ENCODE measurements at places on chromosomes 6 and 20.

GRCh38 chr6:168939796-168940195, 313.9 kb downstream of the THBS2 start:
- peak; percentile 80 for DNase-seq

DNA sequence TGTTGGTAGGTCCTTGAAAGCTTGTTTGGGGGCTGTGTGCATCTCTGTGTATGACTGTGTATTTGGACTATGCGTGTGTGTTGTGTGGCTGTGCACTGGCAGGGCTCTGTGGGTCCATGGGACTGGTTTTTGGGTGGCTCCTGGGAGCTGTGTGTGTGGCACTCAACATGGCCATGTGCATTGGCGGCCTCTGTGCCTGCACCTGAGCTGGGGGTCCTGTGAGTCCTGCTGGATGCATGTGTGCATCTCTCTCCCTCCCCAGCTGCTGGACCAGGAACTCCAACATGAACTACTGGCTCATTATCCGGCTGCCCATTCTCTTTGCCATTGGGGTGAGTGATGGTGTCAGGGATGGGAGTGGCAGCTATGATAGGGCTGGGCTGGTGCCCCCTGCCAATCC, 30.1 kb downstream of the GLP1R start:
- no peak for DNase-seq

DNA sequence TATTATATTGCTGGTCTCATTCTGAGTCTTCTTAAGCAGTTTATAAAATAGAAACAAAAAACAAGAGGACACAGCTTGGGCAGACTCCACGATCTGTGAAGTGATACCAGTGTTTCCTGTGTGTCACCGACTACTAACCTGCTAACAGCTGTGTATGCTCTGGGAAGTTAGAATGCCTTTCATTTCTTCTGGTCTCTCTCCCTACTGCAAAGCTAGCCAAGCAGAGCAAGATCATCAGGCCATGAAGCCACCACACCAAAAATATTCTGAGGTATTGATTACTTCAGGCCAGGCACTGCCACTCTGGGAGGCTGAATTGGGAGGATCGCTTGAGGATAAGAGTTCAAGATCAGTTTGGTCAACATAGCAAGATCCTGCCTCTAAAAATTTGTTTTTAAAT, 46.9 kb upstream of the SMIM29 start:
- DNase-seq, result no peak

DNA sequence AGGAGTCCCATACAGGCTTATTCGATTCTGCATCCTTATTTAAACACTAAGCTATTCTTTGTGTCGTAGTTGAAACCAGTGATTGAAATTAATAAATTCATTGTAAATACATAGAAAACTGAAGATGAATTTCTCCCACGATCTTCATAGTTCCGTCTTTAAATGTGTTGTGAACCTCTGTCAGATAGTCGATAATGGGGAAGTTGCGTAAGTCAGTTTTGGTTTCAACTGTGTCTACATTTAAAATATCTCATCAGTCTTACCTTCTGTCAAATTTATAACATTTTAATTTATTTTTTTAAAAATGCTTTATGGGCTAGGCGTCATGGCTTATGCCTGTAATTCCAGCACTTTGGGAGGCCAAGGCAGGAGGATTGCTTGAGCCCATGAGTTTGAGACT, 12.7 kb downstream of the STX11 start:
- DNase-seq, result no peak

DNA sequence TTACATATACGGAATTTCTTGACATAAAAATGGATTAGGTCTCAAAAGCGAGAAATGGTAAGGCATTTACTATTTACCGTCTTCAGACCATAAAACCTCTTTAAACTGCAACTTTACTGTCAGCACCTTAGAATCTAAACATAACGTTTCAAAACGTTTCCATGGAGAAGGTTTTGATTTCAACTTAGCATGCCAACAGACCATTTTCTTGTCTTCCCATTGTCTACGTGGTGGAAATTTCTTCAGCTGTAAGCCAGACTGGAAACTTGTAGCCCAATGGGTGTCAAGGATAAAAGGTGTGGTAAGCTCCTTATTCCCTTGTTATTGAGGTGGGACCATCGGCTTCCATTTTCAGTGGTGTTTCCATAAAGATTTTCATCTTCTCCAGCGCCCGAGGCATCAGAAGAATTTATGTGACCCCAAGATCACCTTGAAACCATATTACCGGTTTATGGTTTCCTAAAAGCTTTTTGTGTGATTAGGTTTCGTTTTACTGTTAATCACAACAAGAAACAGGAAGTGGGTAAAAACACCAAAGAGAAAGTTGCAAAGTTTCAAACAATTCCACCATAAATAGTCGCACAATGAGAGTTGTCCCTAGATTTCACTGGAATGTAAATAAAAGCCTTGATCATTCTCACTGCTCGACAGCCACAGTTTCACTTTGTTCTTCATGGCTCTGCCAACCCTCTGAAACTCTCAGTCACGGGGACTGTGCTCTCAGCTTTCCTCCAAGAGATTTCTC, 63.0 kb upstream of the CD2AP start:
- peak; percentile 26 for DNase-seq

GRCh38 chr6:22899426-22899825, 330.1 kb downstream of the HDGFL1 start:
- no peak for DNase-seq

- DNase-seq, result no peak
Measured at GRCh38 chr6:137659871-137660270, 165.7 kb upstream of the OLIG3 start.

- peak; percentile 42 for DNase-seq
Measured at GRCh38 chr6:5936631-5937030, 70.1 kb downstream of the NRN1 start.

GRCh38 chr20:64256282-64256935, 861 bp downstream of the PCMTD2 start:
- DNase-seq, result no peak

GRCh38 chr6:27553123-27553904, 80.4 kb upstream of the ZNF184 start:
- DNase-seq, result no peak

DNA sequence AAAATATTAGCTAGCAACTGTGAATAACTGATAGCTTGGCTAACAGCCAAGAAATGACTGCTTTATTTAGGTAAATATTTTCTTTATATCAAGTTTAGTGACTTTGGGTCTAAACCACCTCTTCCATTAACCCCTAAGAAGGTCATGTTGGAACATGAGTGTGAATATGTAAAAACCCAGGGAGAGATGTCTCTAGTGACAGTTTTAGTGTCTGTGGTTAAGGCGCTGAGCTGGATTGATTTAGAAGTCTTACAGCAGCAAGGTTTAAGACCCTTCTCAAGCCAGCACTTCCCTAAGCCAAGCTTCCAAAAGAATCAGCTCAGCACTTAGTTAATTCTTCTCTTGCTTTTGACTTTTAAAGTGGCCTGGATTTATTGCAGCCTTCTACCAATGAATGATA, 11.4 kb upstream of the SIRT5 start:
- DNase-seq, result peak; percentile 8

GRCh38 chr6:148287623-148288333, 54.9 kb upstream of the SASH1 start:
- DNase-seq, result peak; percentile 54

DNA sequence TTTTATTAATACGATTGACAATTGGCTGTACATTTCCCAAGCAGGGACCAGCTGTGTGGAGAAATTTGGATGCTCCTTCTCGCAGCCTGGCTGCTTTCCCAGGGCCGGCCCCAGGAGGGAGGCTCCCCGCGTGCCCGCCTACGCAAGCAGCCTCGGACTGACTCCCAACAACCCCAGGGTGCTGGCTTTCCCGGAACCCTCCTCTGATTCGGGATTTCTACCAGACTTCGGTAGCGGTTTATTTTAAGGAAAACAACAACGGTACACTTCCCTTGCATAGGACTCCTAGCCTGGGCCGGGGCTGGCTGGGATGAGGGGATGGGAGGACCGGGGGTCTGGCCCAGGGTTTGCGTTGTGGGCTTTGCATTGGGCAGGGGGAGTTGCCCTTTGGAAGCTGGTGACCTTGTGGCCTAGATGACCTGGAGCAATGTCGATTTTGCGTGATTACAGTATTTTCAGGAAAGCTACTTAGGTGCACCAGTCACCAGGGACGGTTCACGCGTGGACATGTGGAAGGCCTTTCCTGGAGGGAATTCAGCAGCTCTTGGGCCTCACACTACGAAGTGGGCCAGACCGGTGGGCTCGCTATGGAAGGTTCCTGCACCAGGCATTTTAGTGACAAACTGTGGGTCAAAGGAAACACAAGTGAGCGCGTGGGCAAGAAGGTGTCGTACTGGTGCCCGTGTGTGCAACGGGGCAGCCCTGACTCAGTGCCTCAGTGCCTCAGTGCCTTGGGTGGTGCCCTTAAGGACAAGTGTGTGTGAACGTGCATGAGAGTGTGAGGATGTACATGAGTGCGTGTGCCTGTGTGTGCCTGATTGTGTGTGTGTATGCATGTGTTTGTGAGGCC, 20.7 kb upstream of the PHACTR3 start:
- peak; percentile 33 for DNase-seq

- no peak for DNase-seq
Measured at GRCh38 chr20:46626758-46627157, 24.5 kb downstream of the SLC13A3 start.

GRCh38 chr6:10402648-10403311, 12.1 kb downstream of the TFAP2A start:
- DNase-seq, result no peak

DNA sequence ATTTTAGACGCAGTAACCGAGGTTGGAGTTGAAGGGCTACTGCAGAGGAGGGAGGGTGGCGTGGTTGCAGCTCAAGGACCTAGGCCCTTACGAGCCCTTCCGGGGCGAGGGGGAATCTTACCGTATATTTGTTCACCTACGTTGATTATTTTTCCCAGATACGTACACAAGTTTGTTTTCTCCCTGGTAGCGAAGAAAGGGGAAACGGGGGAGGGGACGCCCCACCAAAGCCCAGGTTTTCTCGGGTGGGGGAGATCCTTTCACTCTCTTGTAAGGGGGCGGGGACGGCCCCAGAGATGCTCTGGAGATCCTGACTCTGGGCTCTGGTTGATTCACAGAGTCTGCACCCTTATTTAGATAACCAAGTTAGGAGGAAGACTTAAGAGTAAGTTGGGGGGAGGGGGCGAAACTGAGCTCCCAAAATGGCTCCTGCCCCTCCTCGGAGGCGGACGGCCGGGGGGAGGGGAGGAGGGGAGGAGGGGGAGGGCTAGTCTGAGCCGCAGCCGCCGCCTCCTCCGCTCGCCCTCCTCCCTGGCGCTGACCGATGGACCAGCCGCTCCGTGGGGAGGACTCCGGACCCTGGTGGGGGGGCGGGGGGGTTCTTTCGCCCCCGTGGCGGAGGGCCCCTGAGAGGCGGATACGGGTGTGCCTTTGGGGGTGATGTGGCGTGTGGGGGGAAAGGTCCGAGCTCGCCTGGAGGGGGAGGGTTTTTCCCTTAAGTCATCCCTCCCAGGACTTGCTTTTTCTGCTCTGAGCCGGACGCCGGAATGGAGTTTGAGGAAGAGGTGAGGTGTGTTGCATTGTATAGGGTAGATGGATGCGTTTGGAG, 2.2 kb downstream of the BRD2 start:
- DNase-seq, result peak; percentile 96

GRCh38 chr20:41344477-41344876, 3.9 kb downstream of the LPIN3 start:
- DNase-seq, result no peak

DNA sequence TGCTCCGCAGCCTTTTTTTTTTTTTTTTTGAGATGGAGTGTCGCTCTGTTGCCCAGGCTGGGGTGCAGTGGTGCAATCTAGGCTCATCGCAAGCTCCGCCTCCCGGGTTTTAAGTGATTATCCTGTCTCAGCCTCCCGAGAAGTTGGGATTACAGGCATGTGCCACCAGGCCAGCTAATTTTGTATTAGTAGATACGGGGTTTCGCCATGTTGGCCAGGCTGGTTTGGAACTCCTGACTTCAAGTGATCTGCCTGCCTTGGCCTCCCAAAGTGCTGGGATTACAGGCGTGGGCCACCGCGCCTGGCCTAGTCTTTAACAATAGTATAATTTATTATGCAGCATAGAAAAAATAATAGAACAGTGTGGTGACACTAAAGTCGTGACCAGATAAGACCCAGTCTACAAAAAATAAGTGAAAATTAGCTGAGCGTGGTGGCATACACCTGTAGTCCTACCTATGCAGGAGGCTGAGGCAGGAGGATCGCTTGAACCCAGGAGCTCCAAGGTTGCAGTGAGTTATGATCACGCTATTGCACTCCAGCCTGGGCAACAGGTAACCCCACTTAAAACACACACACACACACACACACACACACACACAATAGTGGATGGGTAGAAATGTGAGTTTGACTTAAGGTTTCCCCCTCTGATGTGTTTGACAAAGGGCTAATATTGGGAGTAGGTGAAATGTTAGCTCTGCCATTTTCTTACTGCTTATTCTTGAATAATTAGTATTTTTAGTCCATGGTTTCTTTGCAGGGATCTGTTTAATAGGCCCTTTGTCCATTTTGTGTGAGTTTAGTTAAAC, 6.5 kb downstream of the PIM1 start:
- no peak for DNase-seq

DNA sequence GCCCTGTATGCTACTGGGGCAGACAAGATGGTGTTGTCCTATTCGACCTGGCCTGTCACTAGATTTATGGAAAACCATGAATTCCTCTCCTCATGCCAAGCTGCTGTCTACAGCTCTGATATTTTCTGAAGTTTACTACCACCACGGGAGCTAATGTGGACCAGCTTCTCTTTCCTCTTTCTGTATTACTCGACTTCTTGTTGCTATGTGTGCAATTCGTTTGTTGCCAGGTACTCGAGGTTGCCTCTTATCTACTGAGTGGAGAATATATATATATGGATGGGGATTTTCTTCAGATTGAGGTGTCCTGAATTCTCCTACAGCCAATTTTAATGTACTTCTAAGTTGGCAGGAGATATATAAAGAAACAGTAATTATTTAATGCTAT, 34.7 kb downstream of the MAN1A1 start:
- no peak for DNase-seq

Measured in tongue (tissue), 3 donors.